Adipocyte (in vitro differentiated cells): ENCODE measurements at places on chromosomes 4 and X.

- DNase-seq: no peak
Observed at GRCh38 chr4:25756503-25756902, 100.9 kb downstream of the SLC34A2 start.

GRCh38 chr4:187478292-187479140 lies 517.1 kb upstream of the ZFP42 start:
- DNase-seq: peak; percentile 89

DNA sequence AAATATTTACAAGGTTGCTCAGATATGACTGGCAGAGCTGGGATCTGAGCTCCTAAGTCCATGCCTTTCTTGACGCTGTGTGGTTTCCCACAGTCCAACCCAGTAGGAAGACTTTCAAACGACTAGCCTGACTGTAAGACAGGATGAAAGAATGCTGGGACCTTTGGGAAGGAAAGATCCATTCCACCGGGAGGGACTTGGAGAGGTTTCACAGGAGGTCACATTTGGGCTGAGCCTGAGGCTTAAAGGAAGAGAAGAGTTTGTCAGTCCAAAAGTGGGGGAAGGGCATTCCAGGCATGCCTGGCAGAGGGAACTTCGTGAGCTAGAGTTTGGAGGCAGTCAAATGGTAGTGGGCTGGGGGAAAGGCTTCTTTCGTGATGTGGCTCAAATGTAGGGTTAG lies 1.5 kb downstream of the STARD8 start:
- DNase-seq: no peak

DNA sequence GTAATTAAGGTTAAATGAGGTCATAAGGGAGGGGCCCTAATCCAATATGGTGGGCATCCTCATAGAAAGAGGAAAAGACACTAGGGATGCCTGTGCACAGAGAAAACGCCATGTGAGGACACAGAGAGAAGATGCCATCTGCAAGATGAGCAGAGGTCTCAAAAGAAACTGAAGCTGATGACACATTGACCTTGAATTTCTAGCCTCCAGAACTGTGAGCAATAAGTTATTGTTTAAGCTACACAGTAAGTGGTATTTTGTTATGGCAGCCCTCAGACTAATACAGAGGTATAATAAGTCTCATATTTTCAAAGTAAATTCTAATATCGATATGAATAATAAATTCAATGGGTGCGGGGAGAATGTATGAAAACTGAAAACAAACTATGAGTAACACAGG lies 169.9 kb downstream of the UGT8 start:
- DNase-seq: no peak

DNA sequence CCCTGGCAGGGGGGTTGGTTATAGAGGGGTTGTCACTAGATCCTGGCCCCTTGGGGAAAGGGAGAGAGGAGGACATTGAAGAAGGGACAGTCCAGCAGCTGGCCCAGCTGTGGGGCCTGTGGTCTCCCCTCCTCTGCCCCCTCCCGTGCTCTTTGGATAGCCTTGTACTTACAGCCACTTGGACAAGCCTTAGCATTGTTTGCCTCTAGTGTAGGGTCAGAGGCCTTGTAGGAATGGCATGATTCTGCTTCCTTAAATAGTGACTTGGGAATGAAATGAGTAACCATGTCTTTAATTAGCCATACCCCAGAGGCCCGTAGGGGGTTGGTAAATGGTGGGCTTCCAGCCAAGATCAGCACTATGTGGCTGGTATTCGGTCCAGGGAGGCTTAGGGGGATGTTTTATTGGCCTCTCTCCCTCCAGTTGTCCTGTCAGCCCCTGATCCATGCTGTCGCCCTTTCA lies 230.6 kb downstream of the PTTG2 start:
- peak; percentile 81 for DNase-seq

DNA sequence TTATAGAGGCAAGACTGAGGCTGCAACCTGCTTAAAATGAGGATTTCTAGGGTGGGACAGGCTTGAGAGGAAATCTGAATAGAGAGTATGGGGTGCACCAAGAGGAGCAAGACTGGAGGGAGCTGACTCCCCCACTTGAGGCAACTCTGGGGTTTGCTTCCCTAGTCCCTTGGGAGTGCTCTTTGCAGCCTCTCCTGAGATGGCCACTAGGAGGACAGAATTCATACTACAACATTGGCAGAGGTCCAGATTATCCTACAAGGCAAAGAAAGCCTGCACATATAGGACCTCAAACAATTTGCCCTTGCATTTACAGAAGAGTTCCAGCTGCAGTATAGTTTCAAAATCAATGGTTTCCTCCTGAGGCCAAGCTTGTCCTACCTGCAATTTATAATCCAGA lies 830.9 kb downstream of the TECRL start:
- DNase-seq: no peak

- DNase-seq: no peak
Observed at GRCh38 chr4:24932515-24933225, 19.8 kb upstream of the CCDC149 start.

GRCh38 chrX:19204636-19205035 lies 82.4 kb upstream of the ADGRG2 start:
- no peak for DNase-seq

DNA sequence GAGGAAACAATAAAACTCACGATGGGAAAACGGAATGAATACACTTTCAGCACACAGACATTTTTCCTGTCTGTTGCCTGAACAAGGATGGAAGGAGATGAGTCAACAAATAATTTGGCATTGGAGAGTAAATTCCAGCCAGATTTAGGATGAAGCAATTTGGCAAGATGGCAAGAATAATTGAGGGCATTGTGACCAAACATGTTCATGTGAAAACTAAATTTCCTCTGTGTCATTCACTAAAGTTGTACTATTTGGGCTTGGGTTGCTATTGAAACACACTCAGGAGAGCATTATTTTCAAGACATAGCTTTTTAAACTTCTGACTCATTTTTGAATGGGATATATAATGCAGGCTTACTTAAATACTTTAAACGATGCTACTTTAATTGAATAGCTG lies 1614.4 kb downstream of the PCDH19 start:
- no peak for DNase-seq

DNA sequence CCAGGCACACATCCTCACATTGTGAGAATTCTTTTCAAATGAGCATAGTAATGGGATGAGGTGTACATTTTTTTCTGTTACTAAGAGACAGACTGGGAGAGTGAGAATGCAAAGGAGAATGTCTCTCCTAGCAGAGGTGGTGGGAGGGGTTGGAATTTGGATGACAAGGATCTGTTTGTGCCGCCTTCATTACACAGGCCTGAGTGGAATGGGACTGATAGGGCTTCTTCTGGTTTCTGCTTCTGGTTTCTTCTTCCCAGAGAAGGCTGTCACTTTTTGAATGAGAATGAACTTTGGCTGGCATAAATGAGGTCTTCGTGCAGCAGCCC lies 55.4 kb downstream of the C4orf51 start:
- peak; percentile 86 for DNase-seq

GRCh38 chrX:113548308-113549015 lies 707.8 kb upstream of the AMOT start:
- no peak for DNase-seq

DNA sequence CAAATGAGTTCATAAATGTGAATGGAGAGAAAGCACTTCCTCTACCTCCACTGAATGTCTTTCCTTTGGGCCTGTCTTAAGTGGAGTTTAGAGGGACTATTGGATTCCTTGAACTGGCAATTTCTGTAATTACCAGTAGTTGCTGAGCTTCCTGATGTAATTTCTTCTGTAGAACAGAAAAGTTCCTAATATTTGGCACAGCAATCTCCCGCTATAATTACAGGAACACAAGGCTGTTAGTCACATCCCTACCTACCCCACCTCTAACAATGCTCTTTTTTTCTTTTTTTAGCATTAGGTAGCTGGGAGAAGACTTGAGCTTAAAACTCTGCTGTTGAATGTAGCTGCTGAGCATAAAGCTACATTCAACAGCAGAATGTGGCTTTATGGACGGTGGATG lies 24.8 kb upstream of the RBPJ start:
- DNase-seq: no peak

DNA sequence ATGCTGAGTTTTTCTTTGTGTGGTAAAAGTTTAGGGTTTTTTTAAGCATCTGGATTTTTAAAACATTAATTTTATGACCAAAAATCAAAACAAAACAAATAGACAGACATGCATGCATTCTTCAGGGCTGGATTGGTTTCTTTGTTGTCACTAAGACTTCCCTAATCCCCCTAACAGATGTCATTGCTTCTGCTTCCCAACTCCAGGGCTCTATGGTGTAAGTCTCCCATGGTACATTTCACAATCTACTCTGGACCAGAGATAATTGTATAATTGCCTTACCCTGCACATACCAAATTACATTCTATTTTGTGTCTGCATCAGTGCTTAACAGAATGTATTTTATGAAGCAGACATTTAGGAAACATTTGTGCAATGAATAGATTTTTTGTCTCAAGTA lies 529.1 kb upstream of the SMIM31 start:
- no peak for DNase-seq

DNA sequence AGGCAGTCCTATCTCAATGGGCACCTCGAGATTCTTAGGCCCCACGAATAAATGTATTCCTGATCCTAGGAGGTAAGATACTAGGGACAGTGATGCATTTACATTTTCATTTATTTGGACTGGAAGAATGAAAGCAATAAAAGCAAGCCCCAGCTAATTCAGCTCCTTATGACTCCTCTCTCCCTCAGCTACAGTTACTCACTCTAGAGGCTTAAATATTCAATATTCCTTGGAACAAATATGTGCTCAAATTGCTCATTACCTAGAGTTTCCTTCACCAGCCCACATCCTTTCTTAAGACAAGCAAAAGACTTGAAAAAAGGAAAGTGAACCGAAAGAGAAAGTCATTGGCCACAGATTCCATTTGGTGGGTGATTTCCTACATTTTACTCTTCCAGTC lies 13.9 kb downstream of the PAGE2 start:
- no peak for DNase-seq

- DNase-seq: no peak
Observed at GRCh38 chrX:135431886-135432285, 10.1 kb downstream of the SMIM10L2A start.

- no peak for DNase-seq
Observed at GRCh38 chrX:139049465-139049864, 337.9 kb upstream of the FGF13 start.

DNA sequence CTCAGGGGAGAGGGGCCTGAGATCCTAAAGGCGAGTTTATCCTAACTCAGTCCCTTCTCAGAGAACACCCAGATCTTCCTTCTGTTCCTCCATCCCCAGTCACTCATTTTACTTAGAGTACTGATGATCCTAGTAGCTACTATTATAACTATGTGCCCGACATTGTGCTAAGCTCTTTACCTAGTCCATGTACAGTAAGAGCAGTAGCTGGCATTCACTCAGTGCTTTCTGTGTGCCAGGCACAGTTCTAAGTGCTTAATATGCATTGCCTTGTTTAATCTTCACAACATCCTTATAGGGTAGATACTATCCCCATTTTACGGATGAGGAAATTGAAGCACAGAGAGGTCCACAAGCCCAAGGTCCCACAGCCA lies 58.3 kb downstream of the FRMPD3 start:
- DNase-seq: no peak

- DNase-seq: no peak
Observed at GRCh38 chr4:156472624-156473023, 499.0 kb downstream of the PDGFC start.

DNA sequence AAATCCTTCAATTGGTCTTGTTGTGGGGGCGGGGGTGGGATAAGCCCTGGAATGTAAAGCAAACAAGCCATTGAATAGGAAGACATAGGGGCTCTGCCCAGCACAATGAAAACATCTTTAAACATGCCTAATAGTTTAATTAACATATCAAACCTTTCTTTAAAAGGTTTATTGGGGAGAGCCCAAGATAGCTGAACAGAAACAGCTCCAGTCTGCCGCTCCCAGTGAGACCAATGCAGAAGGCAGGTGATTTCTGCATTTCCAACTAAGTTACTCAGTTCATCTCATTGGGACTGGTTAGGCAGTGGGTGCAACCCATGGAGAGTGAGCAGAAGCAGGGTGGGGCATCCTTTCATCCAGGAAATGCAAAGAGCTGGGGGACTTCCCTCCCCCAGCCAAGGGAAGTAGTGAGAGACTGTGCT lies 327.2 kb upstream of the CNKSR2 start:
- DNase-seq: no peak

DNA sequence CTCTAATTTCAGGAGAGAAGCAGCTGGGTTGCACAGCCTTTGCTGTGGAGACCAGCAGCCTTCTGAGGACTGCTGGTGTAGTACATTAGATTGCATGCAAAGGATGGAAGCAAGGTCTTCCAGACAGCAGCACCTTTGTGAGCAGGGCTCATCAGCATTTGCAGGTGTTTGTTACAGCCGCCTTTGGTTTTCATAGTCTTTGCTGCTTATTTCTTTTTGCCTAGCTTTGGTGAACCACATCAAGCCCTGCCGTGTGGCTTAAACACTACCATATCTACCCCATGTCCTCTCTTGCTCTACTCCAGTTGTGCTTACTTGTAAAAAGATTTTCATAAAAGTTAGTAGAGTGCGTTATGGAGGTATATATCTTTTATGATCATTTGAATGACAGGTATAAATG lies 57.5 kb downstream of the MTM1 start:
- DNase-seq: no peak

DNA sequence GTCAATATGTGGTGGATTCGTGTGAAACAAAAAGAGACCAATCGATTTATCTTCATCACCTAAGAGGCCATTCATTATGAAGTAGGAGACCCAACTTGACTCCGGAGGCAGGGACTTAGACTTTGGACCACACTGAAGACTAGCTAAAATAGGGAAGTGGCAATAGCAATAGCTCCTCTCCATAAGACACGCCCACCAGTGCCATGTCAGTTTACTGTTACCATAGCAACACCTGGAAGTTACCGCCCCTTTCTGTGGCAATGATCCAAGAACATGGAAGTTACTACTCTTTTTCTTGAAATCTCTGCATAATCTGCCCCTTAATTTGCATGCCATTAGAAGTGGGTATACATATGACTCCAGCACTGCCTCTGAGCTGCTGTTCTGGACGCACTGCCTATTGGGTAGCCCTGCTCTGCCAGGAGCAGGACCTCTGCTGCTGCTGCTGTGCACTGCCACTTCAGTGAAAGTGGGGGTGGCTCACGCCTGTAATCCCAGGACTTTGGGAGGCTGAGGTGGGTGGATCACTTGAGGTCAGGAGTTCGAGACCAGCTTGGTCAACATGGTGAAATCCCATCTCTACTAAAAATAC lies 163.2 kb downstream of the PRKX start:
- peak; percentile 11 for DNase-seq
